ENCODE measurements at places on chromosomes 4 and X.

- DNase-seq = no peak
These were observed 9.5 kb downstream of the NAF1 start for GRCh38 chr4:163157157-163157556.

GRCh38 chr4:121873604-121874003 is 3.3 kb upstream of the BBS7 start:
- DNase-seq = no peak

DNA sequence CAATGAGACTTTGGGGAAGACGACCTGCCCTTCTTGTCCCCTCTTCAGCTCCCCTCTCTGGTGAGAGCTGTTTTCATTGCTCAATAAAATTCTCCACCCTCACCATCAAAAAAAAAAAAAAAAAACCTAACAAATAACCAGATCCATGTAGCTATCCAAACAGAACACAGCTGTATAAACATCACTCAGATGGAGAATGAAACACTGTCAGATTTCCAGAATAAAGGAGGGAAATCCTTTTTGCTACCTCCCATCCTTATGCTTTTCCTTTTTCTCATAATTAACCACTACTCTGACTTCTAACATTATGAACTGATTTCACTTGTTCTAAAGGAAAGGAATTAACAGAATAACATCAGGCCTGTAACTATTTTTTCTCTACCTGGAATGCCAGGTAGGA is 155.6 kb downstream of the PPP4R3C start:
- DNase-seq = no peak

GRCh38 chrX:41561045-41561444 is 113.9 kb downstream of the NYX start:
- DNase-seq = no peak

DNA sequence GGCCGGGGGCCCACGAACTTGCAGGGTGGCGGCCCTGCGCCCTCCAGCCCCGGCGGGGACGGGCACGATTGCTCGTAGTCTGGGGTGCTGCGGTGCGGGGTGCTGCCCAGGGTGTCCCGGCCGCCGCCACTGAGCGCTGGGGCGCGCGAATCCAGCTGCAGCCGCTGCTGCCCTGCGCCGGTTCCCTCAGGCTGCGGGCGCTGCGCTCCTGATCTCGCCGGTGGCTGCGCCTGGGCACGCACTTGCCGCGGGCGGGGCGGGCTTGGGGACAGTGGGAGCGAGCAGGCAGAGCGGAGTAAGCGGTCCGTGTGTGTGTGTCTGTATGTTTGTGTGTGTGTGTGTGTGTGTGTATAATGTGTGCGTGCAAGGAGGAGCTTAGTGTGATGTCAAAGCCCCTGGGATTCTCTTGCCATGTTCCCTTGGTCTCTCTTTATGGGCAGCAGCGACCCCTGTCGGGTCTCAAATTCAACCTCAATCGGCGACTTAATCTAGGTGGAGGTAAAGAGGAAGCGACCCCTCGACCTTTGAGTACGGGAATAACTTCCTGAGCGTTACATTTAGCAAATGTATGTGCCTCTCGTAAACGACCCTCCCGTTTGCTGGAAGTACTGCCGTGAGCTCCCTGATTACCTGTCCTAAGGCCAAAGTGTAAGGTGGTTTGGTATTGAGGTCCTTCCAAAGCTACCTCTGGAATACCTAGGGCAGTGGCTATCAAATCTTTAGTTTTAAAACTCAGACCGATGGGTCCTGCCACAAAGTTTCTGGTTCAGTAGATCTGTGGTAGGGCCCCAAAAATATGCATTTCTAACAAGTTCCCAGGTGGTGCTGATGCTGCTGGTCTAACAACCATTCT is at the start of gene RNF150:
Gene RNF150, minus strand, starts transcription at position 324 of the 853 bp plus-strand sequence.
- DNase-seq = peak; percentile 71

GRCh38 chr4:17206829-17207801 is 304.8 kb downstream of the QDPR start:
- no peak for DNase-seq

DNA sequence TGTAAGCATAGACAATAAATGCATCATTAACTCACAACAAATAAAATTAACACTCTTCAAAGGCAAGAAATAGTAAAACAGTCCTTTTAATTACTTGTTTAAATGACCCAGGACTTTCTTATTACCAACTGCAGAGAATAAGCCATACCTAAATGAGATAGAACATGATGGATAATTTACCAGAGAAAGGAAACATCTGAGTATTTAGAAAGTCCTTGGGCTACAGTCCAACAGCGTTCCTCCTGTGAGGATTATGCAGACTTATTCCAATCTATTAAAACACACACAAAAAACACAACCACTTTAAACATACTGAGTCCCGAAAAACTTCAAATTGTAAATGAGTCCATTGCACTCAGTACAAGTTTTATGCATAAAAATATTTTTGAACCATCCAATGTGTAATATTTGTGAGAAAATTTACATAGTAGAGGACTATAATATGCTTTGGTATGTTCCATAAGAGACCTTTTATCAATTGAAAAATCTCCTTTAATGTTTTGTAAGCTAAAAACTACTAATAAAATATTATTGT is 129.2 kb downstream of the NR3C2 start:
- no peak for DNase-seq

- DNase-seq = no peak
These were observed 69.4 kb upstream of the KIT start for GRCh38 chr4:54588404-54588803.

GRCh38 chrX:77493677-77494553 is 46.7 kb downstream of the FGF16 start:
- DNase-seq = no peak

- DNase-seq = peak; percentile 74
These were observed 20.1 kb upstream of the ARAF start for GRCh38 chrX:47540754-47541538.

- no peak for DNase-seq
These were observed 21.6 kb downstream of the ART3 start for GRCh38 chr4:76096076-76096475.

- no peak for DNase-seq
These were observed 41.7 kb downstream of the KLHL34 start for GRCh38 chrX:21616386-21616785.

GRCh38 chrX:133658293-133658911 is 243.1 kb upstream of the GPC4 start:
- no peak for DNase-seq

- no peak for DNase-seq
These were observed 167.5 kb downstream of the PRKX start for GRCh38 chrX:3545901-3546300.

DNA sequence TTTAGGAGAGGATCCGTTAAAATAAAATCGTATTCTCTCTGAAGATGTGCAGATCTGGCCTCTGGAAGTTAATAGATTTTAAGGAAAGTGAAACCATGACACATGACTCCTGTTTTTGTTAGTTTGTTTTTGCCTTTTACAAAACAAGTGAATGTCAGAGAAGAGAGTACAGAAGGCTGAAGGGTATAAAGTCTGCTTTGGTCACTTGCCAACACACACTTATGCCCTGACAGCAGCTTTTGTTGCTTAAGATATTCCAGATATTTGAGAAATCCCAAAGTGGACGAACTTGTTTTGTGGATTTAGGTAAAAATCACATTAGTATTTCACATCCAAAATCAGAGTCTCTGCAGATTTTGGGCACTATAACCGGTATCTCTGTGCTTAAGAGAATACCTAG is 192.4 kb upstream of the RASGEF1B start:
- DNase-seq = no peak

DNA sequence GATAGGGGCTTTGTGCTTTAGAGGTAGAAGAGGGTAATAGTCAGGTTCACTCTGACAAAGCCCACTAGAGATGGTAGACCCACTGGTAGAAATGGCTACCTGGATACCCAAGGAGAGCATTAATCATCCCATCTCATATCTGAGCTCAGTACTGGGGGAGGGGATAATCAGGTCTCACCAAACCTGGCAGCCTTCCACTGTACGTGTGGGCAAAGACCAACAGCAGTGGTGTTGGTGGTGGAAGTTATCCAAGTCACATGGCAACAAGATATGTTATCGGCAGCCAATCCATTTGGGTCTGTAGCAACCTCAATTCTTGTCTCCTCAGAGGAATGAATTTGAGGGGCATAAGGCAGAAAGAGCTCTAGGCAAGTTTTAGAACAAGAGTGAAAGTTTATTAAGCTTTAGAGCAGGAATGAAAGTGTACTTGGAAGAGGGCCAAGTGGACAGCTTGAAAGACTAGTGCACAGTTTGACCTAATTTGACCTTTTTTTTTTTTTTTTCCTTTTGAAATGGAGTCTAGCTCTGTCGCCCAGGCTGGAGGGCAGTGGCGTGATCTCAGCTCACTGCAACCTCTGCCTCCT is 67.0 kb upstream of the CXCL13 start:
- DNase-seq = no peak

DNA sequence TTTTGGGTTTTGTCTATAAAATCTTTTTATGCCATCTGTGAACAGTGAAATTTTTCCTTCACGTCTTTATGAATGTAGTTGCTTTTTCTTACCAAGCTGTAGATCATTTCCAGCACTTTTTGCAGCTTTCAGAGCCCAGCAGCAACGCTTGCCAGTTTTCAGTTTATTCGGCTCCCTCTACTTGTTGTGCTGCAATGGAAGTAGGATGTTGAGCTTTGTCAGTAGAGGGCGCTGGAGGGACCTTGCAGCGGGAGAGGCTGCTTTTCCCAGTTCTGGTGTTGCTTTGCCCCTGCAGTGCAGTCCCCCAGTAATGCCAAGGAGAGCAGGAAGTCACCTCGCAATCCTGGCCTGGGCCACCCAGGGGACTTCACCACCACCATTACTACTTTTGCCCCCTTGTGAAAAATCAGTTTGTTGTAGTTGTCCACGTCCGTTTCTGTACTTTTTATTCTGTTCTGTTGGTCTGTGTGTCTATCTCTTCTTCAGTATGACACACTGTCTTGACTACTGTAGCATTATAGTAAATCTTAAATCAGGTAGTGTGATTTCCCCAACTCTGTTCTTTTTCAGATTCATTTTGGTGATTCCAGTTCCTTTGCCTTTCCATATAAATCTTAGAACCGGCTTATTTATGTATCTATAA is 21.8 kb downstream of the CMC4 start:
- peak; percentile 16 for DNase-seq

GRCh38 chr4:33218238-33218637 is 2498.1 kb downstream of the PCDH7 start:
- no peak for DNase-seq

DNA sequence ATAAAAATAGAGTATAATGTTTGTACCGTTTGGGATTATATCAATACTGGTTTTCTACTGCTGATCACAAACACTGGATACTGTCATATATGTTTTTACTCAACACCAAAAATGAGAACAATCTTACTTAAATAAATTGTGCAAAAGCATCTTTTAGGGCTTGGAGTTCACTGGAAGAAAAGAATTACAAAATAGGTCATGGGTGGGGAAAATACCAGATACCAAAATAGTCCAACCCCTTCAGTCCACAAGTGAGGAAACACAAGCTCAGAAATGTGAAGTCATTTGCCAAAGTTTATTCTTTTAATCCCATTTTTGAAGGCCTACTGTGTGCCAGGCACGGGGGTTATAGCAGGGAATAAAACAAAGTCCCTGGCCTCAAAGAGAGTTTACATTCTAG is 64.4 kb downstream of the ADGRG2 start:
- no peak for DNase-seq

DNA sequence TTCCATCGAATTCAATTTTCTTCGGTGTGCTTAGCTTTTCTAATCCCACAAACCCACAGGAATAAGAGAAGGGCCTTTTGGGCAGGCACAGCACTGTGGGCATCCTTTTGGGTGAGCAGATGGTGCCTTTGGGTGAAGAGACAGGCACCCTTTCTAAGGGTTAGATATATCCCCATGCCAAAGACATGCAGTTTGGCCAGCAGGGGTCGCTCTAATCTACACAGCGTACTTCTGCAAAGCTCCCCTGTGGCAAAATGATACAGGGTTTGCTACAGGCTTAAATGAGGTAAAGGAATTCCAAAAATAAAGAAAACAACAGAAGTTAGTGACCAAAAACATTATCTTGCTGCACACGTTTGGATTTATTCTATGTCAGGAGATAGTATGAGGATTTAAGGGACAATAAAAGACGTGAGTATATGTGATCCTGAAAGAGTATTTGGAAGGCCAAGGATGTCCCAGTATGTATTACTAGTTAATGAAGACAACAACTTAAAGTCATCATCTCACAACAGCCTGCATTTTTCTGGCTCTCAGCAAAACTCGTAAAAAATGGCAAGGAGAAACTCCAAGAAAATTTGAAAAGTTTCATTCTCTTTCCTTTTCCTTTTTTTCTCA is 49.5 kb downstream of the PHEX start:
- DNase-seq = no peak

DNA sequence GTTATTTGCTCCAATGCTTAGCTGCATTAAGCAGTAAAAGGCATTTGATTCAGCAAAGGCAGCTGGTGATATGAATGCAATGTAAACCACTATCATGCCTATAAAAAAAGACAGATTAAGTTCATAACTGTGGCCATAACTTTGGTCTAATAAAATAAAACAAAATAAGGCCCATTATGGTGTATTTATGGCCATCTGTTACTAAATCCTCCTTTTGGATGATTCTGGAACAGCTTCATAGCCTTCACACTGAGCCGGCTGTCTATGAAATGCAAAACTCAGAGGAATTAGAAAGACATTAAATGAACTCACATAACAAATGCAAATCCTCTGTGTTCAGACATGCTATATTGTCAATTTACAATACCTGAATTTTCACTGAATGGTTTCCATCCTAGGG is 223.7 kb upstream of the FAT4 start:
- DNase-seq = no peak

DNA sequence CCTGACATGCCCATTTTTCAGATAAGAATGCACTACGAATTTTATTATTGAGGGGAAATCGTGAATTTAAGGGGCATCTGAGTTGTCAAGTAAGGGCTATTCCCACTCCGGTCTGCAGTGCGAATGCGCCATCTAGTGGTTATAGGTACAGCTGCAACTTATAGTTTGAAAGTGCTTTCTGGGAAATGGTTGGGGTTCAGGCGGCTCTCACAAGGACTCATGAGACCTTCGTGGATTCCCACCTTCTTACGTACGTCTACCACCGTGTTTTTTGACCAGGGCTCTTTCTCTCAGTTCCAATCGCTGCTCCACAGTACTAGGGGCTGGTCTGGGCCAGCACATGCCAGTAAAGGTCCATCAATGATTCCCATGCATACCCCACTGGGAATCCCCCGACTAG is 12.3 kb downstream of the MSL3 start:
- peak; percentile 1 for DNase-seq

DNA sequence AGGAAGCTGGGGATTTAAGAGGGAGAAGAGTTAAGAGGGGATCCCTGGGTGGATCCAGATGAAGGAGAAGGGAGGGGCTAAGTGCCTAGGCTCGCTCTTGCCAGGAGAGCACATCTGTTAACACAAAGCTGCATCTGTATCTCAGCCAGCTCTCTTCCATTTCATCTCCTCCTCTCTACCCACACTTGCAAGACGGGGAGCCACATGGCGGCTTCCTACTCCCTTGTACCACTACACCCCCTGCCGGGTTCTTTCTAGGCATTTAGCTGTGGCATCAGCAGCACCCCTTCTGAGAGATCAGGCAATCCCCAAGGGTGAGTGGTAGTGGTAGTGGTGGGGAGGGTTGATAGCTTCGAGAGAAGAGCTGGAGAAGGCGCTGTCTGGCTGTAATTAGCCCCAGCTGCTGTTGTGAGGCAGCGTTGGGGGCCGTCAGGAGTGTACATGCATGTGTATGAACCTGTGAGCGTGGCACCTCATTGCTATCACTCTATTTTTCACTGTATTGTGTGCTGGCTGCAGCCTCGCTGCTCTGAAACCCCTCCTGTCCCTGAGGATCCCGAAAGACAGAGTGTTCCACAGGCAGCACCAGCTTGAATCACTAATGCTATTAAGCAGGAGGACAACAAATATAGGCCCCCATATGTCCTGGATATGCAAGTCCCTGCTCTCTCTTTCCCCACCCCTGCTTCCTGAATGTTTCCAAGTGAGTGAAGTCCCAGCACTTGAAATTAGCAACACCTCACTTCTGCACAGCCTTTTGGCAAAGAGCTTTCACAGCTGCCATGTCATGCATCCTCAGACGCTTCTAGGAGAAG is 73.7 kb downstream of the RTL9 start:
- no peak for DNase-seq

Data from occipital lobe (tissue), 3 donors.